ENCODE measurements at places on chromosomes 12 and 14.

DNA sequence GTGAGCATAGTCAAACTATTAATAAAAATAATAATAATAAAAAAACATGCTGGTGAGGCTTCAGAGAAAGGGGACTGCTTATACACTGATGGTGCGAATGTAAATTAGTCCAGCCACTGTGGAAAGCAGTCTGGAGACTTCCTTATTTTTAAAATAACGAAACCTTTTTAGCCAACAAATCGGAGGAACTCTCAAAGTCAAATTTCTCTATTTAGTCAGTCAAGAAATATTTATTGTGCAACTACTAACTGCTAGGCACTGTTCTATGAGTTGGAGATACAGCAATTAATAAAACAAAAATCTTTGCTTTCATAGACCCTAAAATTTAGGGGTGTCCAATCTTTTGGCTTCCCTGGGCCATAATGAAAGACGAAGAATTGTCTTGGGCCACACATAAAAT, 10.8 kb downstream of the TAOK3 start:
- no peak for DNase-seq

GRCh38 chr12:795305-795704, 42.9 kb downstream of the WNK1 start:
- no peak for DNase-seq

DNA sequence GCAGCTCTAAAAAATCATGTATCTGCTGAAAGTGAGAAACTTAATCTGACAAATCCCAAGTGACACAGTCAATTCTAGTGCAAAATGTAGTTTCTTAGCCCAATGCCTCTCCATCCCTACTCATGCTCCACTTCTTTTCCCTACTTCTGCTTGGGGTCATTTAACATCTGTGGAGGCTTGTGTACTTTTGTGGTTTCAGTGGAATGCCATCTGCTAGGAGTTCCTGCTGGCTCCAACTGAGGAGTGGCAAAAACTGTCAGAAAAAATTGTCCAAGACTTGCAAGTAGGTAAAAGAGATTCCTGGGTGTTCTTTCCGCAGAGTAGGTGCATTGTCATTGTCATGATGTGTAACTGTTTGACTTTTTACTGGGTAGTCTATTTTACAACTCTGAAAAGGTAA, 12.5 kb upstream of the AVPR1A start:
- DNase-seq = no peak

DNA sequence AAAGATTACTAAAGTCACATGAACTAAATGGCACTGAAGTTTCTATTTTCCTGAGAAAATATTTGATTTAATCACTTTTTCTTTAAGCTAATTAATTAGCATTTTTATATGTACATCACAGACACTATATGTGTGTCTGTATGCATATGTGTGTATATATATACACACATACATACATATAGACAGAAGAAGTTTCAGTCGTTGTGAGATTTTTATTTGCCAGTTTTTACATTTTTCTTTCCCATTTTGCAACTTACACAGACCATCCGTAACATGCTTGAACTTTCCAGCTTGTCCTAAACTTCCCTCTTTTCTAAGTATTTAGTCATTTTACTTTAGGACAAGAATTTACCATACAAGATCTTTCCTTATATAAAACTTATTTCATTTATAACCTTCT, 299.1 kb downstream of the IPO8 start:
- DNase-seq = no peak

DNA sequence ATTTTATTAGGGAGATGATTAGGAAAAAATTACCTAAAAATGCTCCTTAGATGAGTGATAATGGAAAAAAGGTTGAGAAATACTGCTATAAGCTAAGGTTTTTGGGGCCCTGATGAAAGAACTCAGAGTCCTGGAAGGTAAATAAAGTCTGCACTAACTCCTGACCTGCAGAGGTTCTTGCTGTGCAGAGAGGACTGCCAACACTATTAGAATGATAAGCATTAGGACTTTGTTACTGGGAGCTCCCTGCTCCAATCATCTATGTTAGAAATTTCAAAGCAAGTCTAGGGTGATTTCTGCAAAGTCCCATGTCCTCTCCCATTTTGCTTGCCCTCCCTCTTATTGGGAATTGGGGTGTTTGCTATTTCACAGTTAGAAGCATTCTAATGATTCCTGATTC, 112.2 kb downstream of the SMOC1 start:
- DNase-seq = no peak

GRCh38 chr14:99361596-99362215, 89.7 kb upstream of the BCL11B start:
- DNase-seq = no peak

- DNase-seq = peak; percentile 16
Measured at GRCh38 chr12:46490635-46491034, 118.1 kb upstream of the SLC38A2 start.

GRCh38 chr12:44403185-44403584, 472.9 kb downstream of the NELL2 start:
- DNase-seq = no peak

DNA sequence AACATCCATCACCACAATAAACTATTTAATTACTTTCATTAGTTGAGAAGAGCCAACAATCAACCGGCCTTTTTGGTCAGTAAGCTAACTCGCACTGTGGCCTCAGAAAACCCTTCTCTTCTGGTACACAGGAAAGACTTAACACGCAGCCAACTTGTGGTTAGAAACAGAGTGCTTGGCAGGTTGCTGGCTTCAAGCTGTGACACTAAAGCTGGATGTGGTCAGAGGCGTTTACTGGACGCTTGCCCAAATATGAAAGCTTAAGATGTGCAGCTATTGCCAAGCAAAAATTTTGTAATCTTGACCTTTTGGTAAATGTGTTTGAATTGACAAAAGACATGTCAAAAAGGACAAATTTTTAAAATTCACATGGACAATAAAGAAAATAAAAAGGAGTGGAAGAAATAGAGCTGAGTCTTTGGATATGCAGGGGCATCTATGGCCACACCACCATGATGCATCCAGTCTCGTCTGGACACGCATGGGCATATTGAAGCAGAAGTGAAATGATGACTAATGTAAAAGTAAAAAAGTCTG, 2.6 kb upstream of the KLRK1 start:
- peak; percentile 36 for DNase-seq

DNA sequence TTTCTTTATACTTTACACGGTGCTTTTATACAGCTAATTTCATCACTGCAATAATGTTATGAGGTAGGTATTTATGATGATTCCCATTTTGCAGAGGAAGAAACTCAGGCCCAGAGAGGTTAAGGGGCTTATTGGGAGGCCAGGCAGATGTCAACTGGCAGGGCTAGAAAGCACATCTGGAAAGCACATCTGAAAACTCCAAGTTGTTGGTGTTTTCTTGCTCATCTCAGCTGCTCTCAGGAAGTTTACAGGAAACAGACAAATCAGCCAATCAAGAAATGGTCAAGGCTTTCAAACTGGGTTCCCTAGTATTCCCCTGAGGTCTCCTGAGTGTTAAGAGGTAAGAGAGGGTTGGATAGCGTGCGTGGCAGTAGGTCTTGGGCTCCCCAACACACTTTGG, 124.1 kb upstream of the MED13L start:
- no peak for DNase-seq
